ENCODE measurements at places on chromosomes 6 and 20.

GRCh38 chr6:96809119-96809518 lies 28.2 kb downstream of the GPR63 start:
- DNase-seq, result no peak

DNA sequence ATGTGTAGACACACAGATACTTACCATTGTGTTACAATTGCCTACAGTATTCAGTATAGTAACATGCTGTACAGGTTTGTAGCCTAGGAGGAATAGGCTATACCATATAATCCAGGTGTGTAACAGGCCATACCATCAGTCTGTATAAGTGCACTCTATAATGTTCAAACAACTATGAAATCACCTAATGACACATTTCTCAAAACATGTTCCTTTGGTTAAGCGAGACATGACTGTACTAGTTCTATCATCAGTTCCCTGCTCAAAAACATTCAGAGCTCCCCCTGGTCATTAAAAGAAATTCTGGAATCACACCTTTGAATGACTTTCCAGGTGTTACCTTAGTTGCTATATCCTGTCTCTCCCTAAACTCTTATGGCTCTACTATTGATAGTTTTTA lies 70.4 kb upstream of the SLC2A12 start:
- DNase-seq, result no peak

DNA sequence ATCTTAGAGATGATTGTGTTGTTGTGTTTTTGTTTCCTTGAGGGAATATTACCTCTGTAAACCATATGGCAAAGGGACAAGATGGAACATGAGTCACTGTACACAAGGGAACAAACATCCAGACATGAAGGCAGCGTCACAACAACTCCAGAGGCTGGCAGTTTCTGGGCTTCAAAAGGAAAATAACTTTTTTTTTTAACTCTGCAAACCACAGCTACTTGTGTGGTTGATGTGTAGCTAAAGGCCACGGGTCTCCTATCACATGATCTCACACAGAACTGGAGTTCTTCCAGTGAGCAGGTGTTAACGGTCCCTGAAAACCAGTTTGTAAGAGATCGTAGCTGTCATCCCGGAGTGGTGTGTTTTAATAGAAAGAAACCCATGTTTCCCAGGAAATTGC lies 33.2 kb upstream of the HBS1L start:
- no peak for DNase-seq

GRCh38 chr6:150711584-150712504 lies 112.2 kb downstream of the PLEKHG1 start:
- no peak for DNase-seq

DNA sequence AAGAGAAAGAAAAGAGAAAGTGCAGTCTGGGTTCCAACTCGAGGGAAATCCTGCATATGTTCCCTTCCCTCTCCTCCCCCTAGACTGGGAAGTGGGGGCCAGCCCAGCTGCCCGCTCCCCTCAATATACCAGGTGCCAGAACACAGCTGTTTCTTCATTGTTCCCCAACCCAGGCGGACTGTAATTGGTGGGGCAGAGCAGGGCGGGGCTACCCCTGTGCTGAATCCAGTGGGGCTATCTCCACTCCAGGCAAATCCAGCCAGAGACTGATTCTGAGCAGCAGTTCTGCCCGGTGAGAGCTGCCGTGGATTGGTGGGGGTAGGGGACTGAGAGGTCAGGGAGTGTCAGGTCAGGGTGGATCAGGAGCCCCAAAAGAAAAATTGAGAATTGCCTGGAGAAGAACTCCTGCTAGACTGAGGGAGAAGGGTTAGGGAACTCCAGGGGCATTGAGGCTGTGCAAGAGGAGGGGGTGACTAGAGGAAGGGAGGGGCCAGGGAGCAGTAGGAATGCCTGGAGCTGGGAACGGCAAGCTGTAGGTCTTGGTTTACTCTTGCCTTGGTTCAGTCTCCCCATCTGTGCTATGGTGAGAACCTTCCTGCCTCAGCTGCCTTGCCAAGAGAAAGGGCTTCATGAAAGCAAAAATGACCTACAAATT lies at the start of gene MYMX:
Gene MYMX (plus strand): TSS at position 250 of the 655 bp plus-strand sequence. CDS start 546 bp downstream, outside the sequence.
- DNase-seq, result no peak

- DNase-seq, result no peak
Observed at GRCh38 chr20:49291200-49291599, 13.3 kb upstream of the ZNFX1 start.

- no peak for DNase-seq
Observed at GRCh38 chr6:27579973-27580372, 107.1 kb upstream of the ZNF184 start.

GRCh38 chr6:11245381-11246256 lies 13.2 kb upstream of the NEDD9 start:
- no peak for DNase-seq
